ENCODE measurements at places on chromosomes 7 and 10. TPM values are rescaled to one million over a fixed set of nuclear protein-coding genes. Genes with fewer than 3 reads are reported as not detected.

The BLVRA gene
- total RNA-seq: 15.2 TPM

The SPDYE1 gene
- total RNA-seq: not detected

The TAF3 gene
- total RNA-seq: 6.4 TPM

The TFEC gene
- total RNA-seq: 0.58 TPM

The FEZF1 gene
- not detected for total RNA-seq

DNA sequence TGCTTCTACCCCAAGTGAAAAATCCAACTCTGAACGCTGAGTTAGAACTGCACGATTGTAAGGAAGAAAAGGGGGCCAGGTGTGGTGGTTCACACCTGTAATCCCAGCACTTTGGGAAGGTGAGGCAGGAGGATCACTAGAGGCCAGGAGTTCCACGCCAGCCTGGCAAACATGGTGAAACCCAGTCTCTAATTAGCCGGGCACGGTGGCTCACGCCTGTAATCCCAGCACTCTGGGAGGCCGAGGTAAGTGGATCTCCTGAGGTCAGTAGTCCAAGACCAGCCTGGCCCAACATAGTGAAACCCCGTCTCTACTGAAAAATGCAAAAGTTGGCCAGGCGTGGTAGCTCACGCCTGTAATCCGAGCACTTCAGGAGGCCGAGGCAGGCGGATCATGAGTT, 9.0 kb downstream of the GUSB start:
- no peaks in the 10 kb centered on the region for H3K27me3 ChIP-seq
- H3K36me3 ChIP-seq: peaks cover 100% of the 10 kb centered on the region
- no peaks in the 10 kb centered on the region for H3K4me1 ChIP-seq
- H3K4me3 ChIP-seq: no peak overlapping the region
- DNase-seq: no peak

DNA sequence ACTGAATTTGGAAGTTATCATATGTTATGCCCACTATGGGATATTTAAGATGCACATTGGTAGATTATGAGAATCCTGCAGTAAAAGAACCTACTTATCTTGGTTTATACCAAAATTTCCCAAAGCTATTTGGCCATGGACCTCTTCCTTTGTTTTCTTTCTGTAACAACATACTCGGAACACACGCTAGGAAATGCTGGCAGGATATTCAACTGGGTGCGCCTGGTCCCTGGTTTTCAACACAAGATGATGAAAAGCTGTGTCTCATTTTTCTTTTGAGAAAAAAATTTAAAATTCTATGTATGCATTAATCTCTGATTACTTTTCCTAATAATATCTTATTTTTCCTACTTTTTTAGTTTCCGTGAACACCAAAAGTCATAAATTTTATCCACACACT, 128.5 kb upstream of the NRP1 start:
- no peaks in the 10 kb centered on the region for H3K27me3 ChIP-seq
- H3K36me3 ChIP-seq: no peaks in the 10 kb centered on the region
- no peaks in the 10 kb centered on the region for H3K4me1 ChIP-seq
- H3K4me3 ChIP-seq: no peak overlapping the region
- DNase-seq: no peak

GRCh38 chr10:130038019-130038555, 72.5 kb downstream of the C10orf143 start:
- no peak overlapping the region for H3K4me3 ChIP-seq
- no peak for DNase-seq
- no peak overlapping the region for H3K27ac ChIP-seq
- H3K4me1 ChIP-seq: no peaks in the 10 kb centered on the region
- no peaks in the 10 kb centered on the region for H3K27me3 ChIP-seq
- H3K36me3 ChIP-seq: no peaks in the 10 kb centered on the region

GRCh38 chr10:11557513-11557912, 53.9 kb downstream of the USP6NL start:
- peaks cover 35% of the 10 kb centered on the region for H3K4me1 ChIP-seq
- H3K4me3 ChIP-seq: no peak overlapping the region
- H3K27ac ChIP-seq: no peak overlapping the region
- DNase-seq: no peak

GRCh38 chr7:30434140-30434799, 44.3 kb downstream of the NOD1 start:
- H3K36me3 ChIP-seq: peaks cover 42% of the 10 kb centered on the region
- H3K27ac ChIP-seq: no peak overlapping the region
- no peaks in the 10 kb centered on the region for H3K27me3 ChIP-seq

DNA sequence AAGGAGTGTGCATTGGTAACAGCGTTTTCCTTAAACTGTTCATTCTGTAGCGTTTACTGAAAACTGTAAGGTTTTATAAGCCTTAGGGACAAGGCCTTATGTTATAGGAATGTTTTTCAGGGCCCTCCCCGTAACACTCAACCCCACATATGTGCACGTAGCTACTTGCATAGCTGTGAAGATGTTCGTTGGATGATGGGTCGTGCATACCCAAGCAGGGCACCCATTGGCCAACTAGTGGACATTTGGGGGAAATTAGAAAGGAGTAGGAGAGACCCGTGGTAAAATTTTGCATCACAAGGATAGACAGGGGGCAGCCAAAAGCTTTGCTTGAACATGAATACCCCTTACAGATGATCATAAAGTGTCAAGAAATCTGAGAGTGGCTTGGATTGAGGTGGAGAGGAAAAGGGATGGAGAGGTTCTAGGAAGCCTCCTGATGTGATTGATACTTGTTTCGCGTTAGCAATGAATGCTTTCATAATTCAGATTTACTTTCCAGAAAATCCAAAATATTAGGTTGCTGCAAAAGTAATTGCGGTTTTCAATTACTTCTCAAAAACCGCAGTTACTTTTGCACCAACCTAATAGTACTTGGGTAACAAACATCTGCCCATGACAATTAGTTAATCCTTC, 878 bp downstream of the SEC61A2 start:
- peak overlapping the region; percentile 99 for H3K4me3 ChIP-seq
- H3K36me3 ChIP-seq: peaks cover 24% of the 10 kb centered on the region
- DNase-seq: peak; percentile 79
- H3K4me1 ChIP-seq: no peaks in the 10 kb centered on the region
- no peaks in the 10 kb centered on the region for H3K27me3 ChIP-seq

- H3K4me1 ChIP-seq: no peaks in the 10 kb centered on the region
- no peak overlapping the region for H3K4me3 ChIP-seq
- no peaks in the 10 kb centered on the region for H3K27me3 ChIP-seq
- no peaks in the 10 kb centered on the region for H3K36me3 ChIP-seq
- H3K27ac ChIP-seq: no peak overlapping the region
These were observed 371.7 kb downstream of the ZNF716 start for GRCh38 chr7:57821438-57822382.

DNA sequence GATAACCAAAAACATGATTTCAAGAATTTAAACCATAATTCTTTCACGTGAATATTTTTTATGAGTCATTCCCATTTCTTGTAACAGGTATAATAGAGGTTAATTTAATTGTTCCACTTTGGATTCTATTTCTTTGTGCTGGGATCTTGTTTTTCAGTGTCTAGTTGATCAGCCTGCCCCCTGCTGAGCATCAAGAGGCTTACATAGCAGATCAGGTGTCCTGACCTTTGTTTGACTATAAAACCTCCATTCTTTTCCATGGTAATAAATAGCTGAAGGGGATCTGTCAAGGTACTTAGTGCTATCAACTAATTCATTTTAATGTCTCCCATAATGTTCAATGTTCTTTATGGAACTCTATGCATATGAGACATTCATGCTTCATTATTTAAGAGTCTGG, 4.9 kb downstream of the COL17A1 start:
- DNase-seq: no peak
- H3K4me1 ChIP-seq: no peaks in the 10 kb centered on the region
- no peak overlapping the region for H3K27ac ChIP-seq
- no peaks in the 10 kb centered on the region for H3K36me3 ChIP-seq

DNA sequence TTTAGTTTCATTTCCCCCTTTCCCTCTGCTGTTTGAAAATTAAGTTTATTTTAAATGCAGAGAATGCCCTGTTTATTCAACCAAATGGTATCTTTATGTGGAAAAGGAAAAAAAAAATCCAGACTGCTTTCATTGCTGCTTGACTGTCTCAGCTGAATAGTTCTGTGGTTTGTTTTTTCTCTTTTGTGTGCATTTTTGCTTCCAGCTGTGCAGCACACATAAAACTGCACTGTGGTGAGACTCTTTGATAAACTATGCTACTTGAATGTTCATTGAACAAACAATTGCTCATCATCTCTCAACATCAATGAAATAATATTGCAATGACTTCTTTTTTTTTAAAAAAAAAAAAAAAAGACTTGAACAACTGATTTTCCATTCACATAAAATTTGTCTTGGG, 78.6 kb upstream of the GLI3 start:
- no peaks in the 10 kb centered on the region for H3K27me3 ChIP-seq
- DNase-seq: no peak
- H3K4me1 ChIP-seq: no peaks in the 10 kb centered on the region
- no peak overlapping the region for H3K27ac ChIP-seq
- no peaks in the 10 kb centered on the region for H3K36me3 ChIP-seq
- no peak overlapping the region for H3K4me3 ChIP-seq

GRCh38 chr7:102914585-102914984, 1.8 kb downstream of the LRRC17 start:
- peaks cover 33% of the 10 kb centered on the region for H3K4me1 ChIP-seq
- H3K27me3 ChIP-seq: no peaks in the 10 kb centered on the region
- no peak overlapping the region for H3K4me3 ChIP-seq
- H3K27ac ChIP-seq: peak overlapping the region; percentile 20
- H3K36me3 ChIP-seq: peaks cover 17% of the 10 kb centered on the region

DNA sequence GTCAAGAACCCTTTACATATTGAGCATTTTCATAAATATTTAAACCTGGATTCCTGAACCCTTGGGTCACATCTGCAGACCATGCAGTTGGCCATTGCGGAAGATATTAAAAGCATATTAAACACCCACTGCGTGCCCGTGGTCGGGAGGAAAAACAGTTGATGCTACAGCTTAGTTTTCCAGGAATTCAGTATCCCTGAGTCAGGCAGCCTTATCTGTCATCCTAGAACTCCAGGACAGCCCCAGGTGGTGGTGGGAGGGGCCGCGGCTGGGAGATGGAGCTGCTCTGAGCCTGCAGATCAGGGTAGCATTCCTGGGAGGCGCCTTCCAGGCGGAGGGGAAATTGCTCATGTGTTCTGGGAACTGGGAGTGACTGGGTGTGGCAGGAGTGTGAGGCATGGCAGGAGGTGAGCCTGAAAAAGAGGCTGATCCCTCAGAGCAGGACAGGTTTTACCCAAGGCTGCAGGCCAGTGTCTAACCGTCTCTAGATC, 222.9 kb upstream of the SH2B2 start:
- peaks cover 23% of the 10 kb centered on the region for H3K4me1 ChIP-seq
- no peaks in the 10 kb centered on the region for H3K27me3 ChIP-seq
- no peaks in the 10 kb centered on the region for H3K36me3 ChIP-seq
- DNase-seq: peak; percentile 61

DNA sequence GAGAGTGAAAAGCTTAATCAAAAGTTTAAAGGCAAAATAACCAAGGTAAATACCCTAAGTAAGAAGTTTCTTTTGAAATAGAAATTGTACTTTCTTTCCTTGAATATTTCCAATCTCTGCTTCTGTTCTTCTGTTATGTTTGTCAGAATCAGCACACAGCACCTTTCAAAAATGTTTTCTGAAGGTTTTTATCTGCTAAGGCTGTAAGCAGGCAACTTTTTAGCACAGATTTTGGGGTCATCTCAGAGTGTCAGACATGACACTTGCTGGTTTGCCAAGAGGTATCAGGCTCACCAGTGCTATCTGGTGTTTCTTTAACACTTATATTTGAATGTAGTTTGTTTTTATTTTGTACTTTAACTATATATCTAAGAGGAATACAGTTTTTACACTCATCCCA, 94.2 kb downstream of the CDK6 start:
- H3K4me1 ChIP-seq: no peaks in the 10 kb centered on the region
- no peak overlapping the region for H3K4me3 ChIP-seq
- no peaks in the 10 kb centered on the region for H3K27me3 ChIP-seq

DNA sequence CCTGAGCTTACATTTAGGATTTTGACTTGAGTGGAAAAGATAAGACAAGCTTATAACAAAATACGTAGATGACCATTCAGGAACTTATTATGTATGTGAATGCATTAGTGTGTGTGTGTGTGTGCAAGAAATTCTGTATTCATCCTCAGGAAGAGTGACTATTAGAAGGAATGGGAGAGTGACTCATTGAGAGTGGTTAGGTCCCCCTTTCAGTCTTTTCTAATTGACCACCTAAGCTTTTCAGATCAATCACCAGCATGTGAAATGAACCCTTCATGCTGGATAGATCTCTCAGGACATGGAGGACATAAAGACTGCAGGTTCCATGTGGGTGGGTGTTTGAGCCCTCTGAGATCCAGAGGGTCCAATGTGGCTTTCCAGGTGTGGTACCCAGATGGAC, 153.5 kb downstream of the MBL2 start:
- no peak overlapping the region for H3K27ac ChIP-seq
- H3K4me3 ChIP-seq: no peak overlapping the region
- H3K27me3 ChIP-seq: no peaks in the 10 kb centered on the region
- no peak for DNase-seq
- no peaks in the 10 kb centered on the region for H3K36me3 ChIP-seq

- H3K4me1 ChIP-seq: no peaks in the 10 kb centered on the region
- no peak overlapping the region for H3K4me3 ChIP-seq
- no peak overlapping the region for H3K27ac ChIP-seq
- H3K27me3 ChIP-seq: no peaks in the 10 kb centered on the region
- no peak for DNase-seq
- no peaks in the 10 kb centered on the region for H3K36me3 ChIP-seq
These were observed 127.6 kb upstream of the SLC26A5 start for GRCh38 chr7:103573479-103574058.

DNA sequence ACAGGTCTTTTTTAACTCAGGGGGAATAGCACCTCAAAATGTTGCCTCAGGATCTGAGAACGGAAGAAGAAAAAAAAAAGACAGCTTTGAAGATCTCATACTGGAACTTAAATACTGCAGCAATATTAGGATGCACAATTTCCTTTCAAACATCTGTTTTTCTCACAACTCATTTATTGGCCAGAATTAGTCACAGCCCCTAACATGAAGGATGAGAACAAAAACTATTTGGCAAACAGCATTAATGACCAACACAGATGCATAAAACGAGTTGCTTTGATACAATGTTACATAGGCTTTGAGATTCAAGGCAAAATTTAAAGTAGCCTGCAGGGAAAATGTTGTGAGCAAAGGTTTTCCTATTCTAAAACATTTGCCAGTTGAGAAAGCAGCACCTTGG, 36.5 kb downstream of the JMJD1C start:
- no peaks in the 10 kb centered on the region for H3K27me3 ChIP-seq
- H3K4me1 ChIP-seq: peaks cover 8% of the 10 kb centered on the region
- H3K4me3 ChIP-seq: no peak overlapping the region
- no peak for DNase-seq

GRCh38 chr7:66258409-66258808, 53.3 kb downstream of the TPST1 start:
- no peak for DNase-seq
- no peaks in the 10 kb centered on the region for H3K36me3 ChIP-seq
- H3K27me3 ChIP-seq: no peaks in the 10 kb centered on the region
- H3K4me1 ChIP-seq: no peaks in the 10 kb centered on the region

GRCh38 chr7:136585954-136586670, 282.3 kb upstream of the CHRM2 start:
- H3K27me3 ChIP-seq: no peaks in the 10 kb centered on the region
- no peak overlapping the region for H3K4me3 ChIP-seq
- no peaks in the 10 kb centered on the region for H3K4me1 ChIP-seq

DNA sequence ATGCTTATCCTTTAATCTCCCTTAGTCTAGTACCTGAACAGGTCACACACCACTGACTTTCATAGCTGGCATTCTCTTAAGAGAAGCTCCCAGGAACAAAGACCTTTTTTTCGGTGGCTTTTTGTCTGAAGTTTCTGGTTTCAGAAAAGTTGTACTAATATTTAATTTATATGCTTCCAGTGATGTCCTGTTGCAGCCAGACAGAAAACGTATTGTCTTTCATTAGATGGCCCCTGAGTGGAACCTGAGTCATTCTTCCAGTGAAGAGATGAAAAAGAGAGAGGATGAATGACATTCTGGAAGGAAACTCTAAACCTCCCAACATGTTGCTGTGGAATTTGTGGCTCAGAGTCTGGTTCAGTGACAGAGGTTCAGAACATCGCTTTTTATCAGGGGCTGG, 274.8 kb upstream of the TAC1 start:
- H3K4me1 ChIP-seq: no peaks in the 10 kb centered on the region
- H3K27me3 ChIP-seq: no peaks in the 10 kb centered on the region
- no peak for DNase-seq
- H3K27ac ChIP-seq: no peak overlapping the region
